ENCODE measurements at places on chromosomes 6 and 20. TPM values are rescaled to one million over a fixed set of nuclear protein-coding genes. Genes with fewer than 3 reads are reported as not detected.

Gene RPL10A
- total RNA-seq, result 1,830 TPM

Gene TMEM217
- total RNA-seq, result 1.1 TPM

Gene RAB32
- total RNA-seq, result 4.9 TPM

Gene PSORS1C1
- total RNA-seq, result 0.48 TPM

Gene CTAGE9
- total RNA-seq, result not detected

Gene CHRNA4
- 1.1 TPM for total RNA-seq

Gene GSTA1
- total RNA-seq, result not detected

Gene SAMD3
- total RNA-seq, result 0.26 TPM

Gene CST7
- total RNA-seq, result not detected

Gene OXT
- 0.64 TPM for total RNA-seq

Gene RBBP8NL
- 0.28 TPM for total RNA-seq

GRCh38 chr6:35146453-35146852 lies 5.3 kb upstream of the TCP11 start:
- no peaks in the 10 kb centered on the region for H3K36me3 ChIP-seq
- H3K27ac ChIP-seq, result no peak overlapping the region
- peaks cover 5% of the 10 kb centered on the region for H3K4me1 ChIP-seq

DNA sequence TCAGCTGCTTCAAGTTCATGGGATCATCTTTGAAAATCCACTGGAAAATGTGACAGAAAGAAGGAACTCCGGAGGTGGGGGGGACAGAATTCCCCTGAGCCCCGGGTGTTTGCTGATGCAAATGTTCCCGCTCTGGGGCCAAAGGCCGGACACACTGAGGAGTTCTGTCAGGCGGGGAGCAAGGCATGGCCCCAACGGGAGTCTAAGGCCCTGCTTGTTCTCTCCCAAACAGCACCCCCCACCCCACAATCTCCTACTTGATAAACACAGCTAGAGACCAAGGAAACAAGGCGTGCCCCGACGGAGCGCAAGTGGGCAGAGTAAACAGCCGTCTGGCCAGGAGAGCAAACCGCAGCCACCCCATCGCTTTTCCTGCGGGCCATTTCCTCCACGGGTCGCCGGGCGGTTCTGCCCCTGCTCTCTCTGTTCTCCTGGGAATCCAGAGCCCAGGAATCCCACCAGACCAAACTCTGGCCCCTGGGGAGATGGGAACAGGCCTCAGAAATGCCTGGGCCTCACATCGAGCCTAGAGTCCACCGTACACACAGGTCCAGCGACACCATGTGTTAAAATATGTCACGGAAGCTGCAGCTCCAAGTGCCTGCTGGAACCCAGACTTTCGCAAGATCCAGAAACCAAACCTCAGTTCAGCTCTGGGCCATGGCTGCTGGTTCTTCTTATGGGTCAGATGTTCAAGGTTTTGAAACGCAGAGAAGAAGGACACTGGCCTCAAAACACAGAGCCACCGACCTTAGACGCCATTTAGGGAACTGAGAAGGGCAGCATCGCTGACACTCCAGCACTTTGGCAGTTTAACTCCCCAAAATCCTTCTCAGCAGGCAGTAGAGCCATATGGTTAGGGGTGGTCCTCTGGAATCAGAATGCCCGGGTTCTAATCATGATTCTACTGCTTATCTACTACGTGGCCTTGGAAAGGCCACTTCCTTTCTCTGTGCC lies 104.2 kb downstream of the PREX1 start:
- H3K27ac ChIP-seq, result no peak overlapping the region
- no peak overlapping the region for H3K4me3 ChIP-seq
- no peaks in the 10 kb centered on the region for H3K36me3 ChIP-seq

DNA sequence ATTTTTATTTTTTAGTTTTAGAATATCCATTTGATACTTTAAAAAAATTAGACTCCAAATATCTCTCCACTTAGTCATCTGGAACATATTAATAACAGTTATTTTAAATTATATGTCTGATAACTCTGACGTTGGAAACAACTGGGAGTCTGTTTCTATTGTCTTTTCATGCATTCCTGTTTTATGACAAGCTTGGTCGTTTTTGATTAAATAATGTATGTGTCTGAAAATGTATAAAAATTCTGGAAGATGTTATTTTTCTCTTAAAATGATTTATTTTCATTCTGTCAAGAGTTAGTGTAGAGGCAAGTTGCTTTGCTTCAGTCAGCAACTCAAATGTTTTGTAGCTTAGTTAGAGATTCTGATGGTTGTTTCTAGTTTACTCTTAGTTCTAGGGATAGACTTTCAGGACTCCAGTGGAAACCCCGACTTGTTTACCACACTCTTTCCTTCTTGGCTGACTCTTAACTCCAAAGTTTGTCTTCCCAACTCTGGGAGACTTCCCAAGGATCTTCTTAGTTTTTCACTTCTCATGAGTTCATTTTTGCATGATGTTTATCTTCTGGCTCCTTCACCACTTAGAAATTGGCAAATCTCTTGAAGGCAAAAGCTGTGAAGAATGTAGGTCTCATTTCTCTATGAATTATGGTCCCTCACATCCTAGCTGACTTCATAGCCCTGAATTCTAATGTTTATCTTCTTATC lies 190.9 kb downstream of the LAMA2 start:
- DNase-seq, result no peak
- no peak overlapping the region for H3K27ac ChIP-seq
- no peaks in the 10 kb centered on the region for H3K27me3 ChIP-seq
- H3K36me3 ChIP-seq, result no peaks in the 10 kb centered on the region
- H3K4me3 ChIP-seq, result no peak overlapping the region

GRCh38 chr6:85920782-85921181 lies 278.1 kb upstream of the SYNCRIP start:
- H3K4me3 ChIP-seq, result no peak overlapping the region
- H3K27me3 ChIP-seq, result no peaks in the 10 kb centered on the region
- no peak for DNase-seq
- no peak overlapping the region for H3K27ac ChIP-seq
- no peaks in the 10 kb centered on the region for H3K4me1 ChIP-seq
- no peaks in the 10 kb centered on the region for H3K36me3 ChIP-seq

DNA sequence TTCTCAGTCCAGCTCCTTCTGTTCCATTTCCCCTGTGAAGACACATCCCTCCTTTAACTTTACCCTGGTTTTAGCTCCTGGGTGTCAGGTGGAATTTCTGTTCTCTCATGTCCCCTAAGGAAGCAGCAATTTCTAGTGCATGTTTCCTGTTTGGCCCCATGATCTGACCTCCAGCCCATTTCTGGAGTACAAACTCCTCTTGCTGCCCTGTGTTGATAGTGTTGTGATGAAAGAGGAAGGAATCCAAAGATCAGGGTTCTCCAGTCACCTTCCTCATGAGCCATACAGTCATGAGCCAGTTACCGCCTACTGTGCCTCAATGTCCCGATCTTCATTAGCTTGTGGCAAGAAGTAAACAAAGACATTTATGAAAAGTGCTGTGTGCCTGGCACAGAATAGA lies 97.4 kb downstream of the PHACTR1 start:
- H3K4me3 ChIP-seq, result no peak overlapping the region
- no peaks in the 10 kb centered on the region for H3K27me3 ChIP-seq
- no peak overlapping the region for H3K27ac ChIP-seq
- DNase-seq, result no peak

DNA sequence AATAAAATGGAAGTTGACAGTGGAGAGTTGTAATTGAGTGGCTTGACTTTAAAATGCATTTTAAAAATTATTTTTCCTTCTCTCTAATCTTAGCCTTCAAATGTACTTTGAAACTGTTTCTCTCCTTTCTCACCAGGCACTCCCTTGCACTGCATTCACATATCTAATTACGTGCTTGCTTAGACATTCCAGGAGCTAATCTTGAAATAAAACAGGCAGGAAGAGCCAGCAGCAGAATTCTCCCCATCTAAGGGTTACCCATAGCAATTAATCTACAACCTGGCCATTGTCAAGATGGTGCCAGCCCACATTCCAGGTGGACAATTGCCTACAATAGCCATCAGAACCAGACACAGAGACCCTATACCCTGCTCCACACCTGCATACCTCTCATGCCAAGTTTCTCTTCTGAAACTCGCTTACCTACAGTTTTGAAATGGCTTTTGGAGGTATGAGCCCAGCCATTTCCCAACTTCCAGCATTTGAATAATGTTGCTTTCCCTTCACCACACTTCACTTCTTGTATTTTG lies 167.6 kb upstream of the GJE1 start:
- no peak for DNase-seq
- H3K27ac ChIP-seq, result no peak overlapping the region
- H3K27me3 ChIP-seq, result no peaks in the 10 kb centered on the region
- H3K4me3 ChIP-seq, result no peak overlapping the region

DNA sequence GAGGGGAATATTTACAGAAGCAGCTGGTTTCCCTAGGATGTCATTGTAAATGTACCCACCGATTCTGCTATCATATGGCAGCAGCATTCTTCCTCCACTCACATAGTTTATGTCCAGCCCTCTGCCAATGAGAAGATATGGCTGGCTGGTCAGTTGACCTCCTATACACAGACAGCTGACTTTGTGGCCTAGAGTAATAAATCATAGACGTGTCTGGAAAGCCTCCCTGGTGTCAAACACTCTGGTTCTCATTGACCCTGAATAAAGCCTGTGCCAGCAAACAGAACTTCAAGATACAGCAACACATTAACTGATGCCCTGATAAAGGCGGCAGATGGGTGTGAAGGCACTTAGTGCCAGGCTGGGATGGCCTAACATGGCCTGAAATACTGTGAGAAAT lies 52.6 kb downstream of the GPR63 start:
- DNase-seq, result no peak
- no peaks in the 10 kb centered on the region for H3K27me3 ChIP-seq
- H3K4me1 ChIP-seq, result no peaks in the 10 kb centered on the region
- no peak overlapping the region for H3K27ac ChIP-seq
- no peaks in the 10 kb centered on the region for H3K36me3 ChIP-seq

- H3K36me3 ChIP-seq, result peaks cover 27% of the 10 kb centered on the region
- no peak overlapping the region for H3K27ac ChIP-seq
- H3K4me3 ChIP-seq, result no peak overlapping the region
- DNase-seq, result no peak
- no peaks in the 10 kb centered on the region for H3K4me1 ChIP-seq
- H3K27me3 ChIP-seq, result no peaks in the 10 kb centered on the region
Measured at GRCh38 chr6:31979238-31979898, 2.5 kb upstream of the C4A start.

GRCh38 chr6:99369533-99369932 lies 20.1 kb upstream of the FAXC start:
- H3K27ac ChIP-seq, result no peak overlapping the region
- H3K4me3 ChIP-seq, result no peak overlapping the region
- H3K4me1 ChIP-seq, result no peaks in the 10 kb centered on the region
- no peaks in the 10 kb centered on the region for H3K27me3 ChIP-seq

DNA sequence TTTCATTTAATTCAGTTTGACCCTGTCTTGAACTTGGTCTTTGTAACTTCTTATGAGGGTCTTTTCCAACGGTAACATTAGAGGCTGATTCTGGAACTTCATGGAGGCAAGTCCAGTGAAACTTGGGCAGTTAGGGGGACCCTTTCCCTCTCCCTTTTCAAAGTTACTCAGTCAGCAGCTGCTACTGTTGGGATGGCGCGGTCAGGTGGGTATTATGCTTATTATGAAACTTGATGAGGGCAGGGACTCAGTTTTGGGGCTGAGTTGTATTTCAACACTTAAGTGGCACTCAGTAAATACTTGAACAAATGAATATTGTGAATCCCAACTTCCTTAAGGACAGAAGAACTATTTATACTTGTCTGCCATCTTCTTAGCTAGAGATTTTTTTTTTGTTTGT lies 20.8 kb downstream of the TOP1 start:
- no peak overlapping the region for H3K27ac ChIP-seq
- H3K4me3 ChIP-seq, result no peak overlapping the region
- H3K4me1 ChIP-seq, result peaks cover 16% of the 10 kb centered on the region
- DNase-seq, result no peak
- H3K36me3 ChIP-seq, result peaks cover 2% of the 10 kb centered on the region

DNA sequence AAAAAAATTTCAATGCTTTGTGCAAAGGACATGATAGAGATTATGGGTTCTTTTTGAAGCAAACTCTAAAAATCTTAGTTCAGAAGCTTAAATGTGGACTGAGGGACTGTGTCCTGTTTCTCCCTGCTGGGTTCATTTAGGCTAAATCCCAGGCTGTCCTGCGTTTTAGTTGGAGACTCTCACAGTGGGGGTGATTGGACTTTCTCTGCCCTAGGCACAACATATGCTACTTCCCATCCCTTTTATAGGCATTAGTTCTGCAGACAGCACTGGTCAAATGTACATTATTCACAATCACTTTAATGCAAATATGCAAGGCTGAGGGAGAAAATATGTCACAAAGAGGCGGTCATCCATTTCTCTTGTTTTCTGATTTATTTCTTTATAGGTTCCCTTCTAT lies 71.3 kb downstream of the TFAP2B start:
- H3K36me3 ChIP-seq, result no peaks in the 10 kb centered on the region
- H3K27me3 ChIP-seq, result no peaks in the 10 kb centered on the region
- no peaks in the 10 kb centered on the region for H3K4me1 ChIP-seq
- no peak for DNase-seq
- no peak overlapping the region for H3K4me3 ChIP-seq

GRCh38 chr20:14069796-14070195 lies 74.5 kb downstream of the MACROD2 start:
- H3K36me3 ChIP-seq, result no peaks in the 10 kb centered on the region
- no peak for DNase-seq
- H3K4me1 ChIP-seq, result no peaks in the 10 kb centered on the region
- no peak overlapping the region for H3K27ac ChIP-seq
- H3K27me3 ChIP-seq, result no peaks in the 10 kb centered on the region

- no peak for DNase-seq
- no peak overlapping the region for H3K4me3 ChIP-seq
- H3K4me1 ChIP-seq, result peaks cover 5% of the 10 kb centered on the region
- H3K36me3 ChIP-seq, result peaks cover 7% of the 10 kb centered on the region
- H3K27ac ChIP-seq, result no peak overlapping the region
Measured at GRCh38 chr6:34319471-34319885, 70.7 kb upstream of the SMIM29 start.

GRCh38 chr20:18166241-18166881 lies 28.7 kb downstream of the KAT14 start:
- H3K4me3 ChIP-seq, result no peak overlapping the region
- peaks cover 21% of the 10 kb centered on the region for H3K36me3 ChIP-seq
- no peak overlapping the region for H3K27ac ChIP-seq
- peaks cover 3% of the 10 kb centered on the region for H3K4me1 ChIP-seq
- no peak for DNase-seq

- H3K4me3 ChIP-seq, result no peak overlapping the region
- no peak for DNase-seq
- no peak overlapping the region for H3K27ac ChIP-seq
- no peaks in the 10 kb centered on the region for H3K36me3 ChIP-seq
- peaks cover 14% of the 10 kb centered on the region for H3K4me1 ChIP-seq
Measured at GRCh38 chr6:11766043-11766442, 12.6 kb downstream of the ADTRP start.

DNA sequence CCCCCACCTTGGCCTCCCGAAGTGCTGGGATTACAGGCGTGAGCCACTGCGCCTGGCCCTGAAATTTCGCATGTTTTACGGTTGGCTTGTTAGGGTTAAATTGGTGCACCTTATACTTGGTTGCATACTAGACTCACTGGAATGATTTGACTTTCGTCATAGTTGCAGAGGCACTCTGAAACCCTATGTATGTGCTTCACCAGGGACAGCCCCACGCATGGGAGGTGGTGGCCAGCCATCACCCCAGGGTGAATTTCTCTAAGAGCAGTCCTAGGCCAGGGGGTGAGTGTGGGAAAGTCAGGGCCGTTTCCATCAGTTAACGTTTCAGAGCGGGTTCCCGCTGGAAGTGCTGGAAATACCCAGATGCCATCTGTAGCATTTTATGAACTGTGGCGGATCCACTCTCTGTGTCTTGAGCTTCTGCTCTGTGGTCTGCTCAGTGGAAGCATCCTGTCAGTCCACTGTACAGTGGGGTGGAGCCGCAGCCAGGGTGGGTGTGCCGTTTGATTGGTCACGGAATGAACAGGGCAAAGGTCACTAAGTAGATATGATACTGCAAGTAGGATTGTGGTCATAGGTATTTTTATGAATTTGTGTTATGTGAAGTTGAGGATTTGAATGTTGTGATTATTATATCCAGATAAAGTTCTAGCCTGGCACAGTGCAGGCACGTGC lies 13.2 kb downstream of the DNAJC5 start:
- H3K4me1 ChIP-seq, result no peaks in the 10 kb centered on the region
- H3K27ac ChIP-seq, result no peak overlapping the region
- no peak for DNase-seq
- no peaks in the 10 kb centered on the region for H3K27me3 ChIP-seq

Measured in H9 (cell line).